ENCODE measurements at places on chromosomes 7 and 10.

DNA sequence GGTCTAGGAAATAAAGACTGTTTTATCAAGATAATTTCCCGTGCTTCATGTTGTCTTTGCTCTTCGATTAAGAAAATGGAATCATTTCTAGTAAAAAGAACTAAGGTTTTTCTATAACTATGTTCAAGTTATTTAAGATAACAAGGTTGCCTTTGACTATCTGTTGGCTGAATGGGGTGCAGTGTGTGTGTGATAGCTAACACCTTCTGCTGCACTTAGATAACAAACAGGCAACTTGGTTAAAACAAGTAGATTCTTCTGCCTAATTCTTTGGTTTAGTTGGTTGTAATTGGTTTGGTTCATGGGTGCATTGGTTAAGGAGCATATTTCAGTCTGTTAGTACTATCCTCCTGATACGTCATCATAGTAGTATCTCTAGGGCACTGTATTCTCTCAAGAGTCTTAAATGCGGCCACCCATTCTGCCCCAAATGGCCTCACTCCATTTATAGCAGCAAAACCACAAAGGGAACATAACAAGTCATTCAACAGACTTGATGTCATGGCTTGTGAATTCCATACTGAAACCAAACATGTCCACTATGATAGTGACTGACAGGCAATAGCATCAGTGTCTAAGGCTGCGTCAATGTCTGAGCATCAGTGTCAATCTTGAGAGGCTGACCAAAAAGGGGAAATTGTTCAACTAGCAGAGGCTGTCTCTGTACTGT, 55.7 kb downstream of the CCDC3 start:
- DNase-seq = no peak

DNA sequence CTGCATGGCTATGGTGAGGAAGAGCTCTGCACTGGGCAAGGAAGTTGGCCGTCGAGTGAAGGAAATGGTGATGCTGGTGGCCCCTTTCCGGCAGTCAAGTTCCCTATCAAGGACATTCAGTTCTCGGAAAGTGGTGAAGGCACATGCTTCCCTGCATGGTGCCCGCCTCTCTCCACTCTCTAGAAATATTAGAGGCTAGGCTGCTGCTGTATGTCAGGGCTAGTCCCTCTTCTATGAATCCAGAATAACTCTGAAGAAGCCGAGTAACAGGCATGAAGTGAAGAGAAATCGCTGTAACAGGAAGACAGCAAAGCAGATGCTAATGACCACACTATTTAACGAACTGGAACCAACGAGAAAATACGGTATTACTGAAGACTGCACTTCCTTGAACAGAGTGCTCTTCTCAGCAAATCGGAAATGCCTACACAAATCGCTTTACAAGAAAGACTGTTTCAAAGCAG, 5.4 kb downstream of the IDI1 start:
- DNase-seq = no peak

DNA sequence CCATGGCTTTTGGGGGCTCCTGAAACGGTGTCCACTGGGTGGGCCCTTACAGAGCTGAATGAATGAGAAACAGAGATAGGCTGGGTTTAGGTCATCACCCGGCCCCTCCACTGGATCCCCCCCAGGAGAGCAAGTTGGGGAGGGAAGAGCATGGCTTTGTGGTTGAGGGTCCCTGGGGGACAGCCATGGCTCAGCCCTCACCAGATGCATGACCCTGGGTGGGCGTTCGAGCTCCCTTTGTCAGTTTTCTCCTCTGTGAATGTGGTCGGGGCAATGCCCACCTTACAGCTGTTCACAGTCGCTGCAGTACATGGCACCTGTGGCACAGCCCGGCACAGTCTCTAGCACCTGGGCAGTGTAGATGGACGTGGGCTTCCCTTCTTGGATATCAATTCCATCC, 40.6 kb upstream of the CXCL12 start:
- DNase-seq = no peak

DNA sequence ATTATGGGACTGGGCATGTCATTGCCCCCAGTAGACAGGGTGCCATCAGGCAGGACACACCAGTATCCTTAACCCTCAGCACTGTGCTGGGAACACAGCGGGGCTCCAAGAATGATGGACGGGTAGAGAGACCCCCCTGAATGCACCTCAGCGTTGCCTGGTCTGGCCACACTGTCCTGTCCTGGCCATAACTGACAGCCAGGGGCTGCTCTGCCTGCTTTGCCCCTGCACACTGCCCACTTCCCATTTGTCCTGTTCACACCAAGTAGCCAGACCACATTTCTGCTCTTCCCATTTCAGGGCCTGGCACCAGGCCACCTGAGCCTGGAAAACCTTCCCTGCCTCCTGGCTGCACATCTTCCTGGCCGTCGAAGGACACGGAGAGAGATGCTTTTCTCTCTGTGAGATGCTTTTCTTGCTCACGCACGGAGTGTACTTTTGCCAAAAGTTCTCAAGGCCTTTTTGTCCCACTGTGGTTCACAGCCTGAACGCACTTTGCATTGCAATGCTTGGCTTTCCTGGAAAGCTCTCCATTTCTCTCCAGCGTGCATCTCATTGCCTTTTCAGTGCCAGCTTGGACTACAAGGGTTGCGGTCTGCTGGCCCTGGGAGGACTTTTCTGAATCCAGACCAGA, 131.0 kb upstream of the EEPD1 start:
- peak; percentile 80 for DNase-seq

DNA sequence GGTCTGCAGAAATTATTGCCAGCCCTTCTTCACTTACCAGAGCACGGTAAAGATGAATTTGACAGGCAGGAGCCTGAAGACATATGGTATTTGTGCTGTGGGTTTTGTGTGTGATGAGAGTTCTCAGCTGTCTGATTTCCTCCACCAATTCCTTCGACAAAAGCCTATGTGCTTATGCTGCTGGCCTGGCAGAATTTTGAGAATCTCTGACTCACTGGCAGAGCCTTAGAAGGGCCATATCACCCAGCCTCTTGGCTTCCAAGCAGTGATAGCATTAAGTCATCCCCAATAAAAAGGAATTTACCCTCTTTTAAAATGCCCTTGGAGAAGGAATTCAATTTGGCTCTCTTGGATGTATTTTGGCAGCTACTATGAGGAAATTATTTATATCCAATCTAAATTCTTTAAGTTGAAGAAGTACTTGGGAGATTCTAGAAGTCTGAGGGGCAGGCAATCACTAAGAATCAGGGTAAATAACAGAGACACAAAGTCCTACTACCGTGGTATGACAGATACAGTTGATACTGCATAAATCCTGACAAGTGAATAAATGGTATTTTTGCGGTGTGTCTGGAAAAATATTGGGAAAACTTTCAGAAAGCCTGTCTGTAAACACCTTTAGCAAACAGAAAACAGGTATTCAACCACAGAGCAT, 68.6 kb upstream of the EFCAB10 start:
- no peak for DNase-seq

DNA sequence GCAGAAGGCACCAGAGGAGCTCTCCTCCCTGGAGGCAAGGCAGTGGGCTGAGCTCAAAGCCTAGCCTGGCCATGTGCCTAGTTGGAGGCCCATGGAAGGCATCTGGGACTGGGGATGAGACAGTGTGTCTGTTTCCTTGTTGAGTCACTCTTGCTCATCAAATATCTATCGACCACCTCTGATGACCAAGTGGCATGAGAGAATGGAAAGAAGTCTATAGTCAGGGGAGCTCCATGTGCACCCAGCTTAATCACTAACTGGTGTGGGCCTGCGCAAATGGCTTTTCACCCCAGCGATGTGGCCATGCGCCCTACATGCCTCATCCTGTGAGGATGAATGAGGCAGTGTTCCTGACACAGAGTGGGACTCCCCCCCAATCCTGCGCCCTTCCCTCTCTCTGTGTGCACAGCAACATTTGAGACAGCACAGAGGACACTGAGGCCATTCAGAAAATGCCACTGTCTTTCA, 229.9 kb downstream of the RPS24 start:
- DNase-seq = no peak

- DNase-seq = no peak
Measured at GRCh38 chr10:21927631-21928353, 75.7 kb downstream of the DNAJC1 start.

GRCh38 chr10:129964611-129965424, 744 bp upstream of the EBF3 start:
- peak; percentile 71 for DNase-seq

DNA sequence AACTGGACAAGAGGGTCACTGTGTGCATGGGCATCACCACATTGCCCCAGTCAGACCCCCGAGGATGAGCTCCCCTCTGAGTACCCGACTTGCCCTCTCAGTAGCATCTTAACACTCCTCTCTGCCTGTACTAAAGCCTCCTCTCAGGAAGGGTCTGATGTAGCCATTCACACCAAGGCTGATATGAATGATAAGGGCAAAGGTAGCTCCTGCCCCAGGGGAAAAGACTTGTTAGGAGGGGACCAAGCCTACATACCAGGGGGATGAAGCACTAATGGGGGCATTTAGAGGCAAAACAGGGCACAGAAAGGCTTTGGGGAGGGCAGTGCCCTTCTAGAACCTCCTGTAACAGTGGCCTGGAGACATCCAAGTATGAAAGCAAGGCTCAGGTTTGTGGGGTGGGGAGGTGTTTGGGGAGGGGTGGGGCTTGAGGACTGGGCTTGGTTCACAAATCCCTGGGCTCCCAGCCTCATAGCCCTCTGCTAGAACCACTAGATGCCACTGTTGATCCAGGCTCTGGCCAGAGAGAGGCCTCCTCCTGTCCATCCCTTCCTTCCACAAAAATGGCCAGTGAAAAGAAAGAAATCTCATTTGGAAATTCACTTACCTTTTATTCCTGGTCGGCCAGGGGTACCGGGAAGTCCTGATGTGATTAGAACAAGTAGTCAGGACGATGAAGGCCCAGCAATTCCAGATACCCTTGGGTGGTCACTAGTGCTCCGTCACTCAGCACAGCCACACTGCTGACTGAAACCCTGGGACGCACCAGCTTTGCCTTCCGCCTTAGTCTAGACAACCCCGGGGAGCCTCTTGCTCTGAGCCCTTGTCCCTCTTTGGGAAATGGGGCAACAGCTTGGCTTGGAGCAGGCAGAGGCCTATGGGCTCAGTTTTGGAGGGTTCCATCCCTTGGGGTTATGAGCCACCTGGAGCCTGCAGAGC, 40.3 kb downstream of the COL17A1 start:
- DNase-seq = no peak

DNA sequence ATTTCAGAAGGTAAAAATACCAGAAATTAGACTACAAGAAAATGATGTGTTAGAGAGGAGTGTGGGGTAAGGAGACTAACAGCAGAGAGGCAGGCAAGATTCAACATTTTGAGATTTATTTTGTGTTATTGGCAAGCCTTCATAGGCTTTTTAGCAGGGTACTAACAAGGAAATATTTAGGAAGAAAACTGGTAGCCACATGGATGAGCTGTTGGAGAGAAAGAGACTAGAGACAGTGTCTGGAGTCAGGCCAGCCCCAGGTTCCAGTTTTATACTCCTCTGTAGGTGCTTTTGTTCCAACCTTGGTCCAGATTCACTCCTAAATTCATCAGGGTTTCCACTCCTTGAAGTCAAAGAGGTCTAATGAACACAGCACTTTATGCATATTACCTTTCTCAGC, 41.1 kb downstream of the GPRIN2 start:
- no peak for DNase-seq

- no peak for DNase-seq
Measured at GRCh38 chr10:102665904-102666509, 21.7 kb downstream of the TRIM8 start.

DNA sequence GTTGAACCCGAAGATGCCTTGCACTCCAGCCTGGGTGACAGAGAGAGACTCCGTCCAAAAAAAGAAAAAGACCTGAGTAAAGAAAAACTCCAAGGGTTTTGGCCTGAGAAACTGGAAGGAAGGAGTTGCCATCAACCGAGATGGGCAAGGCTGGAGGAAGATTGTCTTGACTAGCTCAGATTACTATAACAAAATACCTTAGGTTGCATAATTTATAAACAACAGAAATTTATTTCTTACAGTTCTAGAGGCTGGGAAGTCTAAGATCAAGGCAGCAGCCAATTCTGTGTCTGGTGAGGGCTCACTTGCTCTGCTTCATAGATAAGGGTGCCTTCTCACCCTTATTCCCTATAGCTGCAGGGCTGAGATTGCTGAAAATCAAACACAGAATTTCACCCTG, 91.2 kb downstream of the CUL2 start:
- DNase-seq = no peak

GRCh38 chr7:11896663-11897062, 64.7 kb upstream of the THSD7A start:
- DNase-seq = no peak

GRCh38 chr7:33444511-33444910, 315.1 kb downstream of the BBS9 start:
- DNase-seq = no peak

DNA sequence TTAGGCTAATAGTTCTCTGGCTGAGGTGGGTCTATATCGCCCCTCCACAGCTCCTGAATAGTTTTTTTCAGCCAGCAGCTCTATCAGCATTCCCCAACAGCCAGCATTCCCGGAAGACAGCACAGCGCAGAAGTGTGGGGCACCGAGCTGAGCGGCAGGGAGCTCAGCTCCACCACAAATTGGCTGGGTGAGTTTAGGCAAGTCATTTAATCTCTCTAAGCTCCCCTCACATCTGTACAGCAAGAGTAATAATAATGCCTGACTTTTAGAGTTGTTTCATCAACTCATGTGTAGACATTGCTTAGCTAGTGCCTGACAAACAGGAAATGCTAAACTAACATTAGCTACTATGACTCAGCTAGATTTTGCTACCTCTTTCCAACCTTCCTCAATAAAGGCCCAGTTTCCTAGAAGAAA, 247.9 kb upstream of the PTN start:
- no peak for DNase-seq

DNA sequence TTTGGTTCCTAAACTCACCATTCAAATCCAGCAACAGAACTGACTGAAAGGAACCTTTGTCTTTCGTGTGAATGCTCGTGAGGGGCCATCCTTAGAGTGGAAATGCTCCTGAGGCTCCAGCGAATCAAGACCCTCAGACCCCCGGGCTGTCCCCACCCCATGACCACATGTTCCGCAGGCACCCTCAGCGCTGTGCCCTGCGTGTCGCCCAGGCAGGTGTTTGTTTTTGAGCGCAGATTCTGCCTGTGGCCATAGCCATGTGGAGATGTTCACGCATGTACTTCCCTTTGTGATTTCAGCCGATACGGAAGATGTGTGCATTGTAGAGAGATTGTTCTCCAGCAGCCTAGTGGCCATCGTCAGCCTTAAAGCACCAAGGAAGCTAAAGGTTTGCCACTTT, 24.2 kb downstream of the WIPI2 start:
- DNase-seq = no peak

DNA sequence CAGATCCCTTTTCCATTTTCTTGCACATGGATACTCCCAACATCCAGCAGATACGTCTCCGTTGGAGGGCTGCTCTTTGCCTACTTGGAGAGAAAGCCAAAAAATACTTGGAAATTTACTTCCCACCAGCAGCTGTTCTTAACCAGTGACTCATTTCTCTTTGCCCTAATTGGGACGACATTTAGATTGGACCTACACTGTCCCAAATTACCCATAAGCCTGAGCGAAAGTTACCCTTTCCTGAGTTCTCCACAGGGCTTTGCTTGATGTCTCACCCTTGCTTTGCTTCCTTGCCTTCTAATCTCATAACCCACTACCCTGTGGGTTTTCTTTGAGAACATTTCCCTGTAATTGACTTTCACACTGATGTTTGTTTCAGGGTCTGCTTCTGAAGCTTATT, 48.1 kb downstream of the SAMD8 start:
- no peak for DNase-seq

- no peak for DNase-seq
Measured at GRCh38 chr7:101874028-101874427, 56.6 kb downstream of the CUX1 start.
